ENCODE measurements at places on chromosomes 11 and 22. TPM values are rescaled to one million over a fixed set of nuclear protein-coding genes. Genes with fewer than 3 reads are reported as not detected.
A peak's percentile ranks its signal among the peaks of the same experiment; 100 is the strongest.

Gene MOV10L1
- not detected for total RNA-seq

- no peak overlapping the region for H3K27ac ChIP-seq
- peaks cover 3% of the 10 kb centered on the region for H3K4me1 ChIP-seq
- H3K4me3 ChIP-seq = no peak overlapping the region
- peaks cover 2% of the 10 kb centered on the region for H3K27me3 ChIP-seq
Observed at GRCh38 chr11:65766535-65766934, 14.2 kb downstream of the AP5B1 start.

DNA sequence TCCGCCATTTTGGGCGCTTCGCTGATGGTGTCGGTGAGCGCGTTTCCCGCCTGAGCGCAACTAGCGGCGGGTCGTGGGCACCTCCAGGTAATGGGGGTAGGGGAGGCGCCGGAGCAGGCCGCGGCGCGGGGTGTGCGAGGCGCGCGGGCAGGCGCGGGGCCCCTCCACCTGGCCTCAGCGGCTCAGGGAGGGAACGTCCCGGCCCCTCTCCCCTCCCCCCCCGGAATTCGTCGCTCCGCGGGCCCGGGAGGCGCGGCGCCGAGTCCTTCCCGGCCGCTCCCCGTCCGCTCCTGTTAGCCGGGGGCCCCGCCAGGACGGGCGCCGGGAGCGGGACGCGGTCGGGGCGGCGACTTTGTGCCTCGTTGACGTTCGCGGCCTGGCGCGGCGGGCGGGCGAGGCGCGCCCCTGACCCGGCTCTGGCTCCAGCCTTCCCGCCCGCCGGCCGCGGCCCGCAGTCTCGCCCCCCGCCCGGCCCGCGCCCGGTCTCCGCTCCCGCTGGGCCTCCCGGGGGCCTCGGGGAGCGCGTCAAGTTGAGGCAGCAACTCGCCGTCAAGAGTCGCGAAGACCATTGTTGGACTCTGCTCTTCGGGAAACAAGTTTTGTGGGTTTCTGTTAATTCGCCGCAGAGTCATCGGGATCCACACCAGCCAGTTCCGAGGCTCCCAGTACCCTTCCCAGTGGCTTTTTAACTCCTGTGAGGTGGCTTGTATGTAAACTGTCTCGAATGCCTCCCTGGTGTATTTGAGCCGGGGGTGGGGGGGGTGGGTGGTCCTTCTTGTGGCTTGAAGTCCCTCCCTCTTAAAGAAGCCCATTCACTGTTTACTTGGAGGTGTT, at the start of gene PPP6R3:
Gene PPP6R3 (plus strand): TSS at position 12 of the 834 bp plus-strand sequence. CDS start 76,913 bp downstream, outside the sequence.
- peaks cover 43% of the 10 kb centered on the region for H3K4me1 ChIP-seq
- H3K4me3 ChIP-seq = peak within 1 kb of the TSS; percentile 95
- DNase-seq = peak; percentile 74
- H3K36me3 ChIP-seq = peaks cover 20% of the 10 kb centered on the region
- peaks cover 3% of the 10 kb centered on the region for H3K27me3 ChIP-seq

DNA sequence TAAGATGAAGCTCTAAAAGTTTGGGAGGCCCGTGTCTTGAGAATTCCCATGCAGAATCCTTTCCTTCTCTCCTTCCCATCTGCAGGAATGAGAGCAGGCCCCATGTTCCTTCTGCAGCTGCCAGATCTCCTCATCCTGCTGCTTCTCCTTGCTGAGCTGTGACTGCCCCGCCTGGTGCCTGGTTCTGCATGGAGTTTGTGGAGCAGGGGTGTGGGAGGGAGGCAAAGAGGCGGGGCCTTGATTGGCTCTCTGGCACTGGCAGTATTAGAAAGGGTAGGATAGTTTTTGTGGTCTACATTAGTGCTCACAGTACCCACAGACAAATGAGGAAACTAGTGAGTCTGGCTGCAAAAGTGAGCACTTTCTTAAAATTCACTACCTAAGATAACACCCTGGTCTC, 91.1 kb upstream of the CLPB start:
- peaks cover 7% of the 10 kb centered on the region for H3K4me1 ChIP-seq
- no peak for DNase-seq
- no peak overlapping the region for H3K27ac ChIP-seq
- H3K4me3 ChIP-seq = no peak overlapping the region
- no peaks in the 10 kb centered on the region for H3K36me3 ChIP-seq

- no peak for DNase-seq
- H3K4me1 ChIP-seq = peaks cover 56% of the 10 kb centered on the region
- peak overlapping the region; percentile 55 for H3K27ac ChIP-seq
Observed at GRCh38 chr22:40238425-40239344, 61.0 kb downstream of the TNRC6B start.

Gene SMC1B
- 0.59 TPM for total RNA-seq

- H3K4me1 ChIP-seq = no peaks in the 10 kb centered on the region
- H3K27ac ChIP-seq = no peak overlapping the region
- H3K27me3 ChIP-seq = no peaks in the 10 kb centered on the region
- peak; percentile 73 for DNase-seq
- peaks cover 69% of the 10 kb centered on the region for H3K36me3 ChIP-seq
Observed at GRCh38 chr11:10770626-10771254, 19.7 kb downstream of the CTR9 start.

GRCh38 chr22:22178355-22178965, 66.1 kb upstream of the VPREB1 start:
- no peak for DNase-seq
- H3K4me1 ChIP-seq = peaks cover 3% of the 10 kb centered on the region
- H3K27me3 ChIP-seq = peaks cover 19% of the 10 kb centered on the region

DNA sequence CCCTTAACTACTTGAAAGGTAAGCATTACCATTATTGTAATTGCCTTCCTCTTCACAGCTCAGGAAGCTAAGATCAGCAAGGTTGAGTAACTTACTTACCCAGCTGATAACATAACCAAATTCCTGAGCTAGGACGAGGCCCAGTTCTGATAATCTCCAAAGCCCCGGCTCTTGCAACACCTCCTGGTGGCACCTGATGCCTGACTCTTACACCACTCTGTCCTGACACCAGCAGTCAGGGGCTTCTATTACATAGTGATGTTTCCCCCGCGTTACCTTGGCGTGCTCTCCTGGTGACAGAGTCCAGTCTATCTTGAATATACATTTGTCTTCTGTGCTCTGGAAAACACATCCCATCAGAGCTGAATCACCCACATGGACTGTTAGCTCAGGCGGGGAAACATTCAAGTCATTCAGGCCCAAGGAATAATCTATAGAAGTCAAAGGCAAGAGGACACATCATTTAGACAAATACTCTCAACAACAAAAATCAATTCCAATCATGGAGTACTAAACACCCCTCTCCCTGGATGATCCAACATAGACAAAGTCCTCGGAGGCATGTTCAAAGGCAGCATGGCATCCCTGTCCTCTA, 12.6 kb downstream of the JAML start:
- H3K4me1 ChIP-seq = peaks cover 71% of the 10 kb centered on the region
- H3K27me3 ChIP-seq = no peaks in the 10 kb centered on the region
- no peak for DNase-seq
- H3K27ac ChIP-seq = peak overlapping the region; percentile 100
- H3K4me3 ChIP-seq = peak overlapping the region; percentile 86

- H3K36me3 ChIP-seq = peaks cover 2% of the 10 kb centered on the region
- no peaks in the 10 kb centered on the region for H3K27me3 ChIP-seq
- peaks cover 39% of the 10 kb centered on the region for H3K4me1 ChIP-seq
- H3K4me3 ChIP-seq = no peak overlapping the region
- peak overlapping the region; percentile 76 for H3K27ac ChIP-seq
- no peak for DNase-seq
Observed at GRCh38 chr11:95711945-95712221, 77.7 kb downstream of the FAM76B start.

DNA sequence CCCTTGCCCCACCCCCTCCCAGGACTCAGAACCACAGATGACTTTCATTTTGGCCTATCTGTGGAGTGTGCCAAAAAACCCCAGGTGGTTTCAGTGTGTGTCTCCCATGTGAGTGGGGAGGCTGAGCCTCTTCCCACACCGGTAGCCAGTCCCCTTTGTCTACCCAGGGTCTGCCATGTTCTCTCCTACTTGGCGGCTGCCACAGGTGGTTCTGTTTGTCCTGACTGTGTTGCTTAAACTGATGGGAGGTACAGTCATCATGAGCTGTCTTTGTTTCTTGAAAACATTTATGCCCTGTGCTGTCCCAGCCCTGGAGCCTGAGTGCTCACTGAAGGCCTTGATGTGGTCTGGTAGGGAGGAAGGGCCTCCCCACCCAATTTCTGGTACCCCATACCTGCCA, 39.7 kb upstream of the SUSD2 start:
- peak overlapping the region; percentile 44 for H3K4me3 ChIP-seq
- peaks cover 29% of the 10 kb centered on the region for H3K36me3 ChIP-seq
- H3K4me1 ChIP-seq = peaks cover 39% of the 10 kb centered on the region

- peaks cover 42% of the 10 kb centered on the region for H3K27me3 ChIP-seq
- peaks cover 2% of the 10 kb centered on the region for H3K4me1 ChIP-seq
- no peak for DNase-seq
- no peak overlapping the region for H3K27ac ChIP-seq
- H3K36me3 ChIP-seq = no peaks in the 10 kb centered on the region
Observed at GRCh38 chr22:29081517-29082236, 8.8 kb downstream of the KREMEN1 start.

DNA sequence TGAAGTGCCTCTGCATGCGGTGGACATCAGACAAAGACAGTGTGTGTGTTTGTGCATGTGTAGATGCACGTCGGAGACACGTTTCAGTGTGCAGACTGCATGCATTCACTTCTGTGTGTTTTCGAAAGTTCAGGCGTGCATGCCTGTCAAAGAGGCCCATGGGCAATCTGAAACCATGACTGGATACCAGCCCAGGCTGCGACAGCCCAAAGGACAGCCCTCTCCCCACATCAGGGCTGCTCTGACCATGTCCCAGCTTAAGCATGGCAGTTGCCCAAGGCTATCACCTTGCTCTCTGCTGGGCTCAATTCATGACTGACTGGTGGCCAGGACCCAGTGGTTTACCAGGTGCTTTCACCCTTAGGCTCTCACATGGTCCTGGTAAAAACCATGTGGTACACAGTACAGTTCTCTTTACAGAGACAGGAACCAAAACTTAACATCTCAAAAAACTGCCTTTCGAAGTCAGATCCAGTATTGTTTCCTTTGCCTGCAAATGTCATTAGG, 423.7 kb upstream of the CADM1 start:
- H3K4me3 ChIP-seq = no peak overlapping the region
- DNase-seq = no peak
- H3K27ac ChIP-seq = no peak overlapping the region
- no peaks in the 10 kb centered on the region for H3K36me3 ChIP-seq
- H3K27me3 ChIP-seq = peaks cover 2% of the 10 kb centered on the region
- peaks cover 9% of the 10 kb centered on the region for H3K4me1 ChIP-seq

Gene YPEL4
- 0.47 TPM for total RNA-seq

DNA sequence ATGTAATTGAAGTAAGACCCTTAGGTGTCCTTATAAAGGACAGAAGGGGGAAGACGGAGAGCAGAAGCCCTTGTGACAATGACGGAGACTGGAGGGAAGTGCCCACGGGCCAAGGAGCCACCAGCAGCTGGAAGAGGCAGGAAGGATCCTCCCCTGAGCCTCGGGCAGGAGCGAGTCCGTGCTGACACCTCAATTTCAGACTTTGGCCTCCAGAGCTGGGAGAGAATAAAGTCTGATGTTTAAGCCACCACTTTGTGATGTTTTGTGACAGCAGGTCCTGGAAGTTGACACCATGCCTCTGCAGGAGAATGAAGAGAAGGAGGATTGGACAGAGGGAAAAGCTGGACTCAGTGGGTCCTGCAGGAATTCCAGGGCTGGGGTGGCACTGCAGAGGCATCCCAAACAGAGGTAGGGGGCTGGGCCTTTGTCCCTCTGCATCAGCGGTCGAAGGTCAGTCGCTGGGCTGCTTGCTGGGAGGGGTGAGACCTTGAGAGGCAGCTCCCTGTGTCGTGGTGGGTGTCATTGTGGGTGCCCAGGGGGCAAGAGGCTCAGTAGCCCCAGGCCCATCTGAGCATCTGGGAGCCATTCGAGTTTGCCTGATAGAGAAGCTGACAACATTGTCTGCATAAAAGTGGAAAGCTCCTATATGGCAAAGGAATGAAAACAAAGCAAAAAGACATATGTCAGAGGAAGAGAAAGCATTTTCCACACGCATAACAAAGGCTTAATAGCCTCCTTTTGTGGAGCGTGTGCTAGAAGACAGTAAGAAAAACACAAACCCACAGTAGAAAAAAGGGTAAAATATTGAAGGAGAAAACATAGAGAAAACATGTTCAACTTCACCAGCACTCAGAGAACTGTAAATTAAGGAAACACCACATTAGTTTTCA, 68.8 kb downstream of the RTL6 start:
- H3K4me3 ChIP-seq = no peak overlapping the region
- H3K36me3 ChIP-seq = no peaks in the 10 kb centered on the region
- DNase-seq = no peak
- H3K27ac ChIP-seq = no peak overlapping the region
- H3K27me3 ChIP-seq = no peaks in the 10 kb centered on the region
- H3K4me1 ChIP-seq = no peaks in the 10 kb centered on the region

DNA sequence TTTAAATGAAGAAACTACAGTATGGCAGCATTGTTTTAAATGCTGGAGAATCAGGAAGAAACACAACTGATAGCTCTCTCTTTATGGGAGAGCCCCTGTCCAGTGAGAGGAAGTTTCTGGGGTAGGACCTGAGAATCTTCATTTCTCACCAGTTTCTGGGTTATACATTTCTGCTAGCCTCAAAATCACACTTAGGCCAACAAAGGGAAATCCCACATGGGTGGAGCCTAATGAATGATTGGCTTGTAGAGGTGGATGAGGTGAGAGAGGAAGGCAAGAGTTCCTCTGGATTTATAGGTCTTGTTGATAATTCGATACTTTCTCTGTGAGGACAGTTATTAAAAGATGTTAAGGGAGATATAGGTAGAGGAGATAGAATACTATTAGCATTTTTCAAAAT, 1397.3 kb upstream of the TENM4 start:
- no peak overlapping the region for H3K4me3 ChIP-seq
- no peak overlapping the region for H3K27ac ChIP-seq
- H3K36me3 ChIP-seq = no peaks in the 10 kb centered on the region
- no peaks in the 10 kb centered on the region for H3K27me3 ChIP-seq
- no peaks in the 10 kb centered on the region for H3K4me1 ChIP-seq

- peaks cover 45% of the 10 kb centered on the region for H3K4me1 ChIP-seq
- peak; percentile 86 for DNase-seq
- peaks cover 8% of the 10 kb centered on the region for H3K36me3 ChIP-seq
- H3K27ac ChIP-seq = peak overlapping the region; percentile 23
- peak overlapping the region; percentile 59 for H3K4me3 ChIP-seq
Observed at GRCh38 chr22:19109198-19110063, 12.8 kb downstream of the DGCR2 start.

DNA sequence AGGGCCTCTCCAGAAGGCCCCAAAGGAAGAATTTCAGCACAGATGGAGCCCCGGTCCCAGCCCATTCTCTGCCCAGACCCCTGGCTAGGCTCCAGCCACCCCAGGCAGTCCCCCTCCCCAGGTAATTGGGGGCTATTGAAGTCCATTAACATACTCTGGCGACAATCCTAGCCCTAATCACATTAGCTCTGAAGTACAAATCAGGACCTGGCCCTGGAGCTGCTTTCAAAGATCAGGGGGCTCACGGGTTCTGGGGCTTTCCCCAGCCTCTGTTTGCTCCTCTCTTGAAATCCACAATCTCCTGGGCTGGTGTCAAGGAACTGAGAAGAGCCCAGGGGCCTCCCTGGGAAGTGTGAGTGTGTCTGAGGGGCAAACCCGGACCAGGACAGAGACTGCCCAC, 22.3 kb downstream of the FGF4 start:
- no peaks in the 10 kb centered on the region for H3K36me3 ChIP-seq
- no peak for DNase-seq
- H3K27ac ChIP-seq = no peak overlapping the region
- no peaks in the 10 kb centered on the region for H3K4me1 ChIP-seq

- no peak overlapping the region for H3K4me3 ChIP-seq
- no peaks in the 10 kb centered on the region for H3K27me3 ChIP-seq
- no peak overlapping the region for H3K27ac ChIP-seq
- no peak for DNase-seq
Observed at GRCh38 chr22:20256551-20257211, 11.4 kb downstream of the RTN4R start.

Gene SFI1
- 352 TPM for total RNA-seq
